Activated CD4-positive, alpha-beta T cell treated with anti-CD3 and anti-CD28 coated beads, Interleukin-2, Interleukin-4, amounts not matched to agents 100 ng/mL and 50 ng/mL, durations not matched to agents 16 hours and 8 hours (primary cell): ENCODE measurements at places on chromosomes 7 and 10.

DNA sequence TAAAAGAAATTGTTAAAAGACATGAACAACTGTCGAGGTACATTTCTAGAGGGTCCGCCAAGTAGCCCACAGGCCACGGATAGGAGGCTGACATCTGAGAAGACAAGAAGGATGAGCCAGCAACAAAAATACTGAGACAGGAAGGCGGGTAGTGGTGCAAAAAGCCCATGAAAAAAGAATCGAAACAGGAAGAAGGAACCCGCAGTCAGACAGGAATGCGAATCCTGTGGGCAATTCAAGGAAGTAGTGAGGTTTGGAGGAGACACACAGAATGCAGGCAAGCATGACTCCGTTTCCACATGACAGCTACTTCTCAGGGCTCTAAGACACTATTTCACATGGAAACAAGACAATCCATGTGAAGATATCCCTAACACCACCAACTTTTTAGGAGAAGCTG, 125.2 kb downstream of the DOCK4 start:
- DNase-seq: peak; percentile 7

GRCh38 chr10:1630304-1630703, 107.0 kb downstream of the ADARB2 start:
- DNase-seq: no peak

DNA sequence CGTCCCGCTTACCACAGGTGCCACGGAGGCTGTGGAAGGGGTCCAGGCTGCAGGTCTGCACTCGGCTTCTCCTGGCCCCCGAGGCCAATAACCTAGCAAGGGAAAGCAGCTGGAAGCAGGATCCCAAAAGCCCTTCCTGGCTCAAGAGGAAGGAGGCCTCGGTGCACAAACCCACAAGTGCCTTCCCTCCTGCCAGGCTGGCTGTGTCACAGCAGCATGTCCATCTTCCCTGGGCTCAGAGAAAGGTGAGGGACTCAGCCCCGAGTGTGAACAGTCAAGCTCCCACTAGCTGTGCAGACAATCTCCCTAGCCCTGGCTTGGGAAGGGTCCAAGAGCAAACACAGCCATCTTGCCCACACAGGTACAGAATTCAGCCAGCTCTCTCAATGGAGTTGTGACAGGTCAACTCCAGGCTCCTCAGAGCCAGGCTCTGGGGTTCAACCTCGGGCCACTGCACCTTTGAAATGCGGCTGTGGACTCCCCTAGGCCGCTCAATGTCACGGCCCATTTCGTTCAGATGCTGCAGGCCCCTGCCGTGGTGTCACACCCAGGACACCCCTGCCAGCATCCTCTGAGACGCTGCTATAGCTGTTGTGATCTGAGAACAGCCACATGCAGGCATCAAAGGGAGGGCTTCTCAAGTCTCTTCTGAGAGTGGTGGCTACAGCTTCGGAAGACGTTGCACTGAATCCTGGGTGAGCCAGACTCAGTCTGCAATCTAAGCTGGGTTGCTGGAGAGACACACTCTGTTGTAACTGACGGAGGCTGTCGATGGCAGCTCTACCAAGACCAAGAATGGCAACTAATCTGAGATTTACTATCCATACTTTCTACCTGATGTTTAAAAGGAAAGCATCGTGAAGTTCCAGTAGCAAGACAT, 137.9 kb downstream of the DIP2C start:
- DNase-seq: no peak

GRCh38 chr7:5699467-5700384, 81.7 kb downstream of the RNF216 start:
- peak; percentile 87 for DNase-seq

DNA sequence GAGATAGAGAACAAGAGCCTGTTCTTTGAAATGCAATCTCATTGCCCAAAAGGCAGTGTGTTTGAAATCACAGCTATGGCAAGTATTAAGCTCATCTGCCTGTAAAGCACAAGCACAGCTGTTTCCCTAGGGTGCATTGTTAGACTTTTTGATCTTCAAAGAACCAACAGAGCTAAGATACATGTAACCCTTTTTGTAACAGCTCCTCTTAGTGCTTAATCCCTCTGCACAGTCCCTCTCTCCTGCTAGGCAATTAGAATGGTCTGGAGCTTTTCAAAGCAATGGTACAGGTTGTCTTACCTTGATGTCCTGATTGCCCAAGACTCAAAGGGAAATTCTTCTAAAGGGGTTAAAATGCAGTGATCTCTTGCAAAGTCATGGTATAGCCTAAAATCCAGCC, 249.6 kb upstream of the CHRM2 start:
- no peak for DNase-seq

- no peak for DNase-seq
These were observed 4.9 kb upstream of the ADGRA1 start for GRCh38 chr10:133082685-133083421.

GRCh38 chr7:99679032-99679399, 780 bp downstream of the CYP3A5 start:
- no peak for DNase-seq
